Caki2 (cell line): ENCODE measurements at places on chromosomes 3 and 15.

GRCh38 chr3:114706591-114707232 lies 412.9 kb downstream of the TIGIT start:
- peak; percentile 54 for DNase-seq

GRCh38 chr3:78178209-78178608 lies 1138.3 kb downstream of the ROBO2 start:
- DNase-seq: no peak

DNA sequence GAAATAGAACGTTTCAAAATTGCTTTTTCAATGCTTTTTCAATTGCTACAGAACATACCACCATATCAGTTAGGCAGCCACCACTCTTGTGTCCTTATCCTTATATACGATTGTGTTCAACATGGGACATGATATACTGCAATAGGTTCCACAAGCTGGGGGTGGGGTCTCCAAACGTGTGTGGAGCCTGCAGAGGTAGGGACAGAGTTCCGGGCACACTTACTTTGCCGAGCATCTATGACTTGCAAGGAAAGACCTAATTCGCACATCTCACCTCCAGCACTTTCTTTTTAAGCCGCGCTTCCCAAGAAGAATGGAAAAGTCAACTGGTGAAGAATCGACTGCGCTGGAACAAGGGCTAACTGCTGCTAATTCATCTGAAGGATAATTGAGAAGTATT lies 39.6 kb upstream of the SFMBT1 start:
- DNase-seq: no peak

GRCh38 chr15:38853608-38854007 lies 289.0 kb upstream of the RASGRP1 start:
- DNase-seq: no peak

DNA sequence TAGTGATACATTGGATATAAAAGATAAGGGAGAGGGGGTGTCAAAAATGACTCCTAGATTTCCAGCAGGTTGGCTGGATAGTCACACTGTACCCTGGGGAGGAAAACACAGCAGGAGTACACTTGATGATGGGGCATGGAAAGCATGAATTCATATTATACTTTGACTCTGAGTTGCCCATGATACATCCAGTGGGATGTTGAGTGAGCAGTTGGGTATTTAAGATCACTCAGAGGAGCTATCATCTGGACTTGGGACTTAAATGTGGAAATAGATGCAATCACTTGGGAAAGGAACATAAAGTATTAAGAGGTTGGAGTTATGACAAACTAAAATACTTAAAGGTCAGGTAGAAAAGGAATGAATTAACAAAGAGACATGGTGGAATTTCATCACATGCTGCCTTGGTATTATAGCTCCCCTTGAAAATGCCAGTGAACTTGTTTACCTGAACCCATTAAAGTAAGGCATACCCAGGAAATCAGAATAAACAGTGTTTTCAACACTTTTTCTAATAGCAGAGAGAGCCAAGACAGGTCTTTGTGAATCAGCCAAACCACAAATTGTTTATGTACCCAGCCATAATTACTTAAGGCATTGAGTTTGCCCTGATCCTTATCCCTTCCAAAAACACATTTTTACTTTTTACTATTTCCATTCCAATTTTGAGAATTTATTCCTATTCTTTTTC lies 49.9 kb upstream of the ABI3BP start:
- DNase-seq: no peak

DNA sequence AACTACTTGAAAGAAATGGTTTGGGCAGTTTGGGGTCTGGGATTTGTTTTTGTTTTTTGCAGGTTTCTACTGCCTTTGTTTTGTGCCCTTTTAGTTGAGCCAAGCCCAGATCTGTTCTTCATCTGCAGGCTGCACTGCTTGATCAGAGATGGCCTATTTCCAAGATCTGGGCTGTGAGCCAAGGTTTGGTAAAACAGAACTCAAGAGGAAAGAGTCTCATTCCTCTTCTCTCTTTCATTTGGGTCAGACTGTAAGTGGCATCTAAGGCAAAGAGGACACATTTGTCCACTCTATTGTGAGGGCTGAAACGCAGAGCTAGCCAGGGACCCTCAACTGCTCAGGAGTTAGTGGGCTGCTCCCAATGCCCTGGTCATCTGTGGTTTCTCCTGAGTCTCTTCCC lies 104.4 kb upstream of the UBE3A start:
- DNase-seq: no peak

- no peak for DNase-seq
Measured at GRCh38 chr3:100537646-100538338, 45.4 kb downstream of the TMEM45A start.

GRCh38 chr3:190118438-190118837 lies 2.3 kb downstream of the P3H2 start:
- DNase-seq: no peak

GRCh38 chr3:124569761-124570160 lies 160.5 kb upstream of the UMPS start:
- DNase-seq: no peak

GRCh38 chr3:151460774-151461450 lies at the start of gene IGSF10:
TSS of gene IGSF10 (minus strand) at chr3:151461061. CDS start at chr3:151458709, 2,352 bp downstream.
- no peak for DNase-seq

DNA sequence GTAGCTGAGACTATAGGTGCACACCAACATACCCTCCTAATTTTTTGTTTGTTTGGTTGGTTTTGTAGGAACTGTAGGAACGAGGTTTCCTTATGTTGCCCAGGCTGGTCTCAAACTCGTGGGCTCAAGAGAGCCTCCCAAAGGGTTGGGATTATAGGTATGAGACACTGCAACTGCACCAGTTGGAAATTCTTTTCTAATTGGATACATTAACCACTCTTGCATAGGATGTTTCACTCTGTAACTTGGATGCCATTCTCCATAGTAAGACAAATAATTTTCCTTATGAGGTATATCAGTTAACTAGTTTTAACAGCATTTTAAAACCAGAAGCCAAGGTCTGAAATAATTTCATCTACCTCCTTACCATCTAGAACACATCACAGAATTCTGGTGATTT lies 6.7 kb upstream of the ALCAM start:
- no peak for DNase-seq

GRCh38 chr3:33023176-33024136 lies 72.0 kb downstream of the CCR4 start:
- DNase-seq: no peak

DNA sequence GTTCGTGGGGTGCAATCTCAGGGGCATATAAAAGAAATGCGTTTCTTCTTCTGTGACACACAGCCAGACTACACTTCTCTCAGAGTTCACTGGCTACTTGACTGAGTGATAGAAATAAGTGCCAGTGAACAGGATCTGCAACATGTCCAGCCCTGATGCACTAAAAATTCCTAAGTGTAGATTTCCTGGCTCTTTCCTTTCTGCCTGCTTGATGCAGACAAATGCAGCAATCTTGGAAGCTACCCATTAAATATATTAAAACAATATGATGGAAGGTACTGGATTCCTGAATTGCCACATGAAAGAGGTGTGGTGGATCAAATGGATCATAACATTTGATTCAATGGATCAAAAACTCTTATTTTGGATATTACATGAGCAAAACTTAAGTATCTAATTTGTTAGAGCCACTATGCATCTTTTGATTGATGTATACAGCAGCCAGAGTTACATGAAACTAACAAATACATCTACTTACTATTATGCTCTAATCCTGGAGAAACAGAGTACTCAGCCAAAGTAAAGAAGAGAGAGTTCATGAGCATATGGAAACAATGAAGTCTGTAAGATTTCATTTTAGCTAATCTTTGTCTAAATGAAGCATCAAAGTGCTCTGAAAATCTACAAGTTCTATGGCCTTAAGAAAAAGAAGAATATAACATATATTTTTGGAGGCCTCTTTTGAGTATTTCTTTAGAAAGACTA lies 222.6 kb downstream of the ZNF385D start:
- DNase-seq: no peak

GRCh38 chr15:83815506-83815905 lies 161.6 kb downstream of the ADAMTSL3 start:
- DNase-seq: no peak

- no peak for DNase-seq
Measured at GRCh38 chr3:113551820-113552219, 19.5 kb downstream of the SIDT1 start.

DNA sequence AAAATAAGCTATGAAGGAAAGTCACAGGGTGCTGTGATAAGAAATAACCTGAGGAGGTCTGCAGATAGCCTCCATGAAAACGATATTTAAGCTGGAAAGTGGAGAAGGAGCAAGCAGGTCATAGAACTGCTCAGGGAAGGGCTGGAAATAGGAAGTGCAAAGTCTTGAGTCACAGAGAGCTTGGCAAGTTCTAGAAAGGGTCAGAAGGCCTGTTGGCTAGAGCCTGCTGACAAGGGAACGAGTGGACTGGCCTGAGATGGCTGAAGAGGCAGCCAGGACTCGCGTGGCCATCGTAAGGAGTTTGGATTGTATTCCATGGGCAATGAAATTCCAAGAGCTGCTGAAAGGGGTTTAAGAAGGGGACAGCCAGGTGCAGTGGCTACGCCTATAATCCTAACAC lies 64.7 kb upstream of the IL12A start:
- no peak for DNase-seq

- no peak for DNase-seq
Measured at GRCh38 chr3:26350853-26351252, 271.7 kb upstream of the LRRC3B start.

GRCh38 chr3:39189959-39190269 lies 2.5 kb downstream of the XIRP1 start:
- DNase-seq: peak; percentile 27

DNA sequence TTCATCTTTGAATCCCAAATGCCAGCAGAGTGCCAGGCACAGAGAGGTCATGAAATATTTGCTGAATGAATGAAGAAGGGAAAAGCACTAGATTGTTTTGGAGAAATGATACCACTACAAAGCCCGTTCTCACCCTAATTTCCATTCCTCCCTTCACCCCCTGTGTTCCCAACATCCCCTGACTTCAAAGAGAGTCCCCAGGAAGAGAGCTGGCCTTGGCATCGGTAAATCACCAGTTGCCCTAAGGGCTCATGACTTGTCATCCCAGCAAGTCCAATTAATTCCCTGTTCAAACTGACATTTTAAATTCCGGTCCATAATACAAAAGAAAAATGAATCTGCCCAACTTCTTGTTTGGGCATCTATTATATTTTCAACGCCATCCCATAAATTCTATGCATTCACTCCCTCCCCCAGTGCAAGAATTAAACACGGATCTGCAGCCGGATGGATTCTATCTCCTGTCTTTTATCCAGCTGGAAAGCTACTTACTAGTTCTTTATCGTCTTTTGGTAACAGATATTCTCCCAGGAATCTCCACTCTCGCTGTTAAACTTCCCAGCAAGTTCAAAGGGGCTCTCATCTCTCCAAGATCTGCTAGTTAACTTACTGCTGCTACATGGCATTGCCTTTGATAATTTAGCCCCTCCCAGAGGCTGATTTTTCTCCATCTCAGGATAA lies 63.9 kb upstream of the TSC22D2 start:
- no peak for DNase-seq
